ENCODE measurements at places on chromosomes 3 and 15. TPM values are rescaled to one million over a fixed set of nuclear protein-coding genes. Genes with fewer than 3 reads are reported as not detected.
A peak's percentile ranks its signal among the peaks of the same experiment; 100 is the strongest.

Gene TPRG1
- total RNA-seq, result 1.1 TPM

Gene SEMA3G
- total RNA-seq, result 0.26 TPM

Gene SLC25A20
- total RNA-seq, result 25.0 TPM

GRCh38 chr3:57538465-57538864 lies 5.7 kb downstream of the DNAH12 start:
- no peak overlapping the region for H3K4me3 ChIP-seq
- H3K27ac ChIP-seq, result no peak overlapping the region
- H3K27me3 ChIP-seq, result no peaks in the 10 kb centered on the region
- no peaks in the 10 kb centered on the region for H3K36me3 ChIP-seq
- DNase-seq, result no peak
- no peaks in the 10 kb centered on the region for H3K4me1 ChIP-seq

- no peak for DNase-seq
- H3K4me3 ChIP-seq, result no peak overlapping the region
- H3K27me3 ChIP-seq, result no peaks in the 10 kb centered on the region
- peaks cover 4% of the 10 kb centered on the region for H3K4me1 ChIP-seq
Measured at GRCh38 chr3:119795849-119796248, 13.9 kb downstream of the NR1I2 start.

- no peaks in the 10 kb centered on the region for H3K36me3 ChIP-seq
- DNase-seq, result no peak
- H3K27me3 ChIP-seq, result no peaks in the 10 kb centered on the region
- no peak overlapping the region for H3K4me3 ChIP-seq
- no peak overlapping the region for H3K27ac ChIP-seq
- H3K4me1 ChIP-seq, result peaks cover 8% of the 10 kb centered on the region
Measured at GRCh38 chr3:40511031-40511718, 5.3 kb downstream of the ZNF620 start.

- no peak for DNase-seq
- no peak overlapping the region for H3K4me3 ChIP-seq
- no peaks in the 10 kb centered on the region for H3K36me3 ChIP-seq
- no peak overlapping the region for H3K27ac ChIP-seq
- peaks cover 7% of the 10 kb centered on the region for H3K4me1 ChIP-seq
Measured at GRCh38 chr3:47443611-47443995, 32.1 kb downstream of the SCAP start.

GRCh38 chr3:52366527-52366926 lies 50.4 kb downstream of the DNAH1 start:
- no peak overlapping the region for H3K27ac ChIP-seq
- no peak for DNase-seq
- no peaks in the 10 kb centered on the region for H3K4me1 ChIP-seq
- H3K4me3 ChIP-seq, result no peak overlapping the region

GRCh38 chr3:59654123-59654479 lies 604.3 kb upstream of the CFAP20DC start:
- H3K27ac ChIP-seq, result no peak overlapping the region
- peak; percentile 26 for DNase-seq
- H3K36me3 ChIP-seq, result no peaks in the 10 kb centered on the region
- H3K4me3 ChIP-seq, result no peak overlapping the region

DNA sequence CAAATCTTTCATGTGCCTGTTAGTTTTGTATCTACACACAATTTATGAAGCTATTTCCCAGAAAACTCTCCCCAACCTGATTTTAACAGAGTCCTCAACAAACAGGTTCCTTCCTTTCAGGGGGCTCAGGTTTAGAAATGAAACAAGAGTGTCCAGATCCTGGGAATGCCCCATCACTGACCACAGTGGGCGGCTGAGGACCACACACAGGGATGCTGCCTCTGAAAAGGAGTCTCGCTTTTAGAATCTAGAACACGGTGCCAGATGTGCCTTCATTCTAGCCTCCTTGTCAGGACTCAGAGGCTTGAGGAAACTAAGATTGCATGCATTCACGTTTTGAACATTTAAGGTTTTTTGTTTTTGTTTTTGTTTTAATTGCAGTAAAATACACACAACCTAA lies 115.0 kb downstream of the FOXB1 start:
- no peaks in the 10 kb centered on the region for H3K36me3 ChIP-seq
- peaks cover 15% of the 10 kb centered on the region for H3K27me3 ChIP-seq
- peaks cover 10% of the 10 kb centered on the region for H3K4me1 ChIP-seq
- no peak overlapping the region for H3K27ac ChIP-seq
- DNase-seq, result no peak
- no peak overlapping the region for H3K4me3 ChIP-seq

DNA sequence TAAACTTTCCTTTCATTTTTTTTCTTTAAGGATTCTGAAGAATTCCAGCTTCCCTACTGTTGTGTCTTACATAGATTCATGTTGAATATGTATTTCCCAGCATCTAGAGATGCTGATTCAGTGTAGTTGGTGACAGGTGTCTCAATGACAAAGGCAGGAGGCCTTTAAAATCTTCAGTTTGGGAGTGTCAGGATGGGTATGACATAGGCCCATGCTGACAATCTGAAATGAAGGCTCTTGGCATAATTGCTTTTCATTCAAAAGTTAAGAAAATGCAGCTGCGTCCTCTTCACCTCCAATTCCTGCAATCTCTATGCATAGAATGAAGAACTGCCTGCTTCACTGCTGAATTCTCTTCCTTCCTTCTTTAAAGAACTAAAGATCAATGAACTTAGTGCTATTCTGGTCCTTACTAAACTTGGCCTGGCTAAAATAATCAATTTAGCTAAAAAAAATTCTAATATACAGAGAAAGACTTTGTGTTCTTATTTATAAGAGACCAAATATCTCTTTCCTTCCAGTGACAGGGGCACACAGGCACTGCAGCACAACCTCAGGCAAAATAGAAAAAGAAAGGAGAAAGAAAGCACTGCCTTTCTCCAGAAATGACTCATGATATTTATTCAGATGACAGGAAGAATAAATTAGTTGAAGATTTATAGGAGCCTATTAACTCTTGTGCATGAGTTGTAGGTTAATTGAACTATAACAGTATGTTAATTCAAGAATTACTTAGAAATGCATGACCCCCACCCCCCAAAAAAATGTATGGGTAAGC lies 152.6 kb upstream of the GBE1 start:
- no peak for DNase-seq
- no peak overlapping the region for H3K27ac ChIP-seq

GRCh38 chr3:196111939-196112386 lies 30.1 kb upstream of the TFRC start:
- H3K27ac ChIP-seq, result no peak overlapping the region
- H3K27me3 ChIP-seq, result no peaks in the 10 kb centered on the region
- no peaks in the 10 kb centered on the region for H3K4me1 ChIP-seq
- DNase-seq, result no peak
- H3K4me3 ChIP-seq, result no peak overlapping the region

GRCh38 chr3:18238332-18238731 lies 186.8 kb downstream of the SATB1 start:
- peaks cover 2% of the 10 kb centered on the region for H3K27me3 ChIP-seq
- H3K27ac ChIP-seq, result no peak overlapping the region
- no peaks in the 10 kb centered on the region for H3K36me3 ChIP-seq
- DNase-seq, result no peak

All from astrocyte (in vitro differentiated cells and primary cell).